D721Med (cell line): ENCODE measurements at places on chromosomes 12 and 14.
A peak's percentile ranks its signal among the peaks of the same experiment; 100 is the strongest.

DNA sequence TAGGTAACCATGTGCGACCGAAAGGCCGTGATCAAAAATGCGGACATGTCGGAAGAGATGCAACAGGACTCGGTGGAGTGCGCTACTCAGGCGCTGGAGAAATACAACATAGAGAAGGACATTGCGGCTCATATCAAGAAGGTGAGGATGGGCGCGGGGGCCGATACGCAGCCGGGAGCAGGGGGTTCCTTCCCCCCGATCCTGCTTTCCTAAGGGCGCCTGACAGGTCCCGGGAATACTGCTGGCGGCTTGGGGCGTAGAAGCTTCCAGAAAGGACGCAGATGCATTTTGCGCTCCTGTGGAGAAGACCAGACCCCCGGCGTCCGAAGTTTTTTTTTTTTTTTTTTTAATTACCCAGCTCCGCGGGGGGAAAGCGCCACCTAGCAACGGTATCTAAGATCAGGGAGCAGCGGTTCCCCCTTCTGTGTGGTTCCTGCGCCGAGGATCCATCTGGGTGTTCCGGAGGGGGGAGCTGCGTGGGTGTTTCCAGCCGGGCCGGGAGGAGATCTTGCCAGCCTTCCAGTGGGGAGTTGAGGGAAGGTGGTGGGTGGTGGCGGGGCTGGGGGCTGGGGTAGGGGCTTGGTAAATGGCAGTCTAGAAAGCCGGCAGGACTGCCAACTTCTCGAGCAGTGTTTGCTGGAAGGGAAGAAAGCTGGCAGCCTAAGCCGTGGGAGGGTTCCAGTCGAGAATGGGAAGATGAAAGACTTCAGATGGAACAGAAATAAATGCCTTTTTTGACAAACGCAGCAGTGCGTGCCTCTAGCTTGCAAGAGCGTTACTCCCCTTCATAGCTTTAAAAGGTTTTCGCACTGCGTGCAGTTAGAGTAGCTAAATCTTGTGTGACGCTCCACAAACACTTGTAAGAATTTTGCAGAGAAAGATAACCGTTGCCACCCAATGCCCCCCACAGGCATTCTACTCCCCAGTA, 764 bp downstream of the DYNLL1 start:
- peak; percentile 33 for DNase-seq

- no peak for DNase-seq
These were observed 245.5 kb downstream of the RBM19 start for GRCh38 chr12:113720629-113721028.

DNA sequence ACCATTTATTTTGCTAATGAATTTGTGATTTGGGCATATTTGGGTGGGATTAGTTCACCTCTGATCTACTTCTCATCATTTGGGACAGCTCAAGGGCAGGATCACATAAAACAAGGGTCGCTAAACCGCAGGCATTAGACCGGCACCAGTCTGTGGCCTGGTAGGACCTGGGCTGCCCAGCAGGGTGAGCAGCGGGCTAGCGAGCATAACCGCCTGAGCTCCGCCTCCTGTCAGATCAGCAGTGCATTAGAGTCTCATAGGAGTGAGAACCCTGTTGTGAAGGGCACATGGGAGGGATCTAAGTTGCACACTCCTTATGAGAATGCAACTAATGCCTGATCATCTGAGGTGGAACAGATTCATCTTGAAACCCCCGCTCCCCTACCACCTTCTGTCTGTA, 785.3 kb downstream of the TRHDE start:
- no peak for DNase-seq

DNA sequence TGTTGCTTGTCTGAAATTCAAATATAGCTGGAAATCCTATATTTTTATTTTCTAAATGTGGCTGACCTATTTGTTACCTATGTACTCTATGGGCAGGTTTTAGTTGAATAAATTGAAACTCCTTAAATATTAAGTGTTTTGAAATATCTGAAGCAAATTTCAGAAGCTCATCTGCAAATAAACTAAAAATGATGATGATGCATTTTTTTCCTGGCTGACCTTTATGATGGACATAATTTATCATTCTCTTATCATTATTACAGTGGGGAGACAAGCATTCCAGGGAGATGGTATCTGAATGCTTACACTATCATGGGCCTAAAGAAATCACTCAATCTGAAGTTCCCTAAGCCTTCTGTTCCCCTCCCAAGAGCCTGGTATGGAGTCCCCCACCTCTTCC, 1225.2 kb downstream of the AACS start:
- DNase-seq, result no peak

- DNase-seq, result no peak
These were observed 16.1 kb upstream of the ATF1 start for GRCh38 chr12:50747817-50748216.

GRCh38 chr12:6275928-6276887, 34.3 kb upstream of the PLEKHG6 start:
- no peak for DNase-seq
